ENCODE measurements at places on chromosomes 12 and 14.

DNA sequence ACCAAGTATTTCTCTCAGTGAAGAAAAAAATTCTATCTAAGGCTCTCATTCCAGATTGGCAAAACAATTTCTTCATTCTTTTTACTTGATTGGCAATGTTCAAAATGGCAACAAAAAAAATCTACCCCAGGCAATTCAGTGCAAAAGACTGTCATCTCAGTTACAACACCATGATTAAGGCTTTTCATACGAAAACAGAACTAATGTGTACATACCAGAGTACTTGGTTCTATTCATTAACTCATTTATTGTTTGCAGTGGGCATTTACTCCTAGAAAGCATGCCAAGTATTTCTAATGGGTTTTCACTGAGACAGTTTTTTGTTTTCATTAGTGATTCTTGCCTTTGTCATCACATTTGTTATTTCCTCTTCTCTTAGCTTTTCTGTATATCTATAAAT lies 33.0 kb downstream of the DBX2 start:
- no peak for DNase-seq

- DNase-seq = peak; percentile 77
These were observed 10.7 kb upstream of the FKBP4 start for GRCh38 chr12:2783936-2784600.

GRCh38 chr14:52312931-52313355 lies 1.2 kb upstream of the PTGER2 start:
- DNase-seq = peak; percentile 5

- peak; percentile 87 for DNase-seq
These were observed 768 bp downstream of the PTPN11 start for GRCh38 chr12:112419297-112420133.

DNA sequence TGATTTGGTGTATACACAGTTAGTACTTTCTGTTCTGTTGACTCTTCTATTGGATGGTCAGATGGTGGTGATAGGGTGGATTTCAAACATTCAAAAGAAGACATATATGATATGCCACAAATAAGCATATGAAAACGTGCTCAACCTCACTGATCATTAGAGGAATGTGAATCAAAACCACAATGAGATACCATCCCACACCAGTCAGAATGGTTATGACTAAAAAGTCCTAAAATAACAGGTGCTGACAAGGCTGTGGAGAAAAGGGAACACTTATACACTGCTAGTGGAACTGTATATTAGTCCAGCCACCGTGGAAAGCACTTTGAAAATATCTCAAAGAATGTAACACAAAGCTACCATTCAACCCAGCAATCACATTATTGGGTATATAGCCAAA lies 425.5 kb downstream of the C12orf50 start:
- DNase-seq = no peak

DNA sequence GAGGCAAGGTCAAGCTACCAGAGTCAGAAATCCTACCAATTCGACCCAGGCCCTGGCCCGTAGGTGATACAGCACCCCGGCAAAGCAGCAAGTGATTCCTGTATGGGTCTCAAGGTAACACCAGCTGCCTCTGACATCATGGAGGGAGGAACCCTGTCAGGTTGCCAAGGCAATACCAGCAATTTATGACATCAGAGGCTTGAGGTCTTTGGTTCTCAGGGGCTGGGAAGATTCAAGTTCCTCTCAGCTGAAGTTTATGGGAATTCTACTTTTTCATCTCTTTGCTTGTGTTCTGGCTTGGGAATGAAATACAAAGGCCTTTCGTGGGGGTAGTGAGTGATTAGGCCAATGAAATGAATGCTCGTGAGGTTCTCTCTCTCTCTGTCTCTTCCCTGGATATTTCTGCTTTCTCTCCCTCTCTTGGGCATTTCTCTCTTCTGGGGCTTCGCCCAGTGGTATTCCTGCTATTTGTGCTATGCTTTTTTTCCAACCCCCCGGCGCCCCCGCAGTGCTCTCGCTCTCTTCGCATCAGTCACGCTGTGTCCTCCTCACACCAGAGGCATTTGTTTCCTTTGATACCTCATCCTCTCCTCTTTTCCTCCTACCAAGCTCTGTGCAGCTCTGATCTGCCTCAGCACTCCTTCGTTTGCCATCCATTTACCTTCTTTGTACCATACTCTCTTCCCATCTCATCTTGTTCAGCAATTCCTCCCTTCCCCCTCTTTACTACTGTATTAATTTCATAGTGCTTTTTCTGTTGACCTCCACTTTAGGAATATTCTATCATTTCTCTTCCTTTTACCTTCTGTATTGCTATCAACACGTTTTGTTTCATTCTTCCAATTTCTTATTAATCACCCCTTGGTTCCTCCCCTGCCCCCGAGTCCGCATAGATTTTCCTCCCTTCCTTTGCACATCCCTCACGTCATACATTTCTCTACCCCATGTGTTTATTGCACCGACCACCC lies 2.9 kb downstream of the ZFHX2 start:
- no peak for DNase-seq

DNA sequence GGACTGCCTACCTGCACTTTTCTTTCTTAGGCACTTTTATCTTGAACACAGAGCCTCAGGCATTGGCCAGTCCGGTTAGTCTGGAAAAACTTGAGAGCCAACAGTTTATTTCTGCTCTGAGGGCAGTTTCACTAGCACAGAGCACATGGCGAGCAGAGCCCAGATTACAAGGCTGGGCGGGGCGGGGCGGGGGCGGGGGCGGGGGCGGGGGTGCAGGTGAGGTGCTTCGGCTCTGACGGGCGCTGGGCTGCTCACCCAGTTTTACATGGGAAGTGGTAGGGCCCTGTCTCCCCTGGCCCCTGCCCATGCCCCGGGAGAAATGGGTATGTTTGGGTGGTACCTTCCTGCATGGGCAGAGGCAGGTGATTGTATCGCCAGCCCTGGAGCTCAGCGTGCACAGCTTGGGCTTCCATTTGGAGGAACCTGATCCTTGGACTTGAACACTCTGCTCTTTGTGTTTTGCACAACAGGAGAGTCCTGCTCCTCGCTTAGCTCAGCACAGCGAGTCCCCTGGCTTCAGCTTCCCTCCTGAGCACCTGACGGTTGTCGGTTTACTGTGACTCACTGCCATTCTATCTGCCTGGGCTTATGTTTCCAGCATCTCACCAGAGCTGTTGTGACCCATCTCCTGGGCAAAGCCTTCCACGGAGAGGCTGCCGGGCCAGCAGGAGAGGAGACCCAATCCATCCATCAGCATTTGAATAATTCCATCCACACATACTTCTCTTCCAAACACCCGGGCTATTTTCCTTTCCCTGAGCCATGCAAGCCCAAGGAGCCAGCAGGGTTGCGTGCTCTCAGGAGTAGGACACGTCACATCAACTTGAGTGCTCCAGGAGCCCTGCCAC lies 108.5 kb downstream of the ARF6 start:
- peak; percentile 79 for DNase-seq

GRCh38 chr12:98572010-98572409 lies 21.5 kb upstream of the SLC25A3 start:
- no peak for DNase-seq

DNA sequence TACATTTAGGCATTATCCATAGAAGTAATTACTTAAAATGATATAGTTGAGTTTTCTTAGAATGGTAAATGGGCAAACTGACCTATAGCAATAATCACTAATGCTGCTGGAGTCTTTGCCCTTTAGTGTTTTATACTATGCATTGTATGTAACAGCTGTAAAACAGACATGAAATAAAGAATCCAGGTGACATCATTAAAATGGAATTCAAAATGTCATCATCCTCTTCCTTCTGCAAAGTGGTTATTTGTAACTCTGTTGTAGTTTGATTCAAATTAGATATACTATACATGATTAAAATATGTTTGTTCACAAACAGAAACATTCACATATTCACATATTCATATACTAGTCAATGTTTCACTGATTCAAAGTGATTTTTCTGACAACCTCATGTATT lies 598.8 kb downstream of the SLC16A7 start:
- no peak for DNase-seq

GRCh38 chr12:31118347-31119191 lies 44.9 kb downstream of the DDX11 start:
- DNase-seq = peak; percentile 69

- no peak for DNase-seq
These were observed 14.4 kb downstream of the TMTC1 start for GRCh38 chr12:29769162-29769858.

DNA sequence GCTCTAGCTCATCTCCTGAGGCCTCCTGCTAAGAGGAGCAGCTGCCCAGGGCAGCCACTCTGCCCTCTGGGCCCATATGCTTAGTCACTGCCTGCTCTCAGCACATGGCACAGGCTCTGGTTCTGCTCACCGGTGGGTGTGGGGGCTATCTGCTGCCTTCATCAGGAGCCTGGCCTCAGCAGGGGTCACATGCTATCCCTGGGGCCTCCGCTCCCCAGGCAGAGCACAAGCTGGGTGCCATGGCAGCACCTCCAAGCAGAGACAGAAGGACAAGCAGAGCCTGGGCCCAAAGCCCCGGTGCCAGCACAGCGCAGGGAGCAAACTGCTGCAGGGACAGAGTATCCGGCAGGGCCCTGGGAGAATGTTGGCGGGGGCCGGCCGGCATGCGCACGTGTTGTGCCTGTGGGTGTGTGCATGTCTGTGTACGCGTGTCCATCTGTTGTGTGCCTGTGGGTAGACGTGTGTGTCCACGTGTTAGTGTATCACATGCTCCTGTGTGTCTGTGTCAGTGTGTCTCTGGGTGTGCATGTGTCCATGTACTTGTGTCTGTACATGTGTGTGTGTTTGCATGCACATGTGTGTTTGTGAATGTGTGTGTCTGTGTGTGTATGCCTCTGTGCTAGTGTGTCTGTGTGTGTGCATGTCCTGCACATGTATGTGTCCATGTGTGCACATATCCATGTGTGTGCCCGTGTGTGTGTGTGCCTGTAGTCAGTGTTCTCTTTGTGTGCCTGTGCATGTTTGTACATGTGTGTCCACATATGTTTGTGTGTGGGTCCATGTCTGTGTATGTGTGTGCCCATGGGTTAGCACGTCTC lies 326.9 kb downstream of the TMEM121 start:
- no peak for DNase-seq

DNA sequence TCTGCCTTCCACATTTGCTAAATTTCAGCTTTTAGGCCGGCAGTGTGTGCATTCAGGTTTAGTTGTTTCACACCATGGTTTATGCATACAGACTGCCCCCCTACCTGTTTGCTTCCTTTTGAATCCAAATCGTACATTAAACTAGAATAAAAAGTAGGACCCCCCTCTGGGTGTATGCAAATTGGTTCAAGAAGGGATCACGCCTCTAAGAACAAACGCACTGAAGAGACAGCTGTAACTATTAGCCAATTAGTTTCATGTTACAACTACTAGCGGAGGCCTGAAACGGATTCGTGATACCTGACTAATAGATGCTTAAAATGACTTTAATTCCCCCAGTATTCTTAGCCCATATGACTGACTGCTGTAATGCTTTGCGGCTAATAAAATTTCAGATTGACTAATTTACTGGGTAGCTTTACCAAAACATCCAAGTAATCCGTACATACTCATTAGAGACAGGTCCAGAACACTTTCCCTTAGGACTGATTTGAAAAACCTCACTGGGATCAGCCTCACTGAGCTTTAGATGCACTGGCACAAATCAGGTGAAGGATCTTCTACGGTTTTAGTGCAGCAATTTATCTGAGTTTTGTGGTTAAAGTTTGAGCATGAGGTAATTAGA lies 411.8 kb downstream of the NPAS3 start:
- DNase-seq = no peak

- no peak for DNase-seq
These were observed 614.1 kb downstream of the SLC16A7 start for GRCh38 chr12:60209933-60210332.

GRCh38 chr14:78491048-78491447 lies 320.9 kb downstream of the NRXN3 start:
- DNase-seq = no peak

- no peak for DNase-seq
These were observed 193.7 kb upstream of the RTL1 start for GRCh38 chr14:101097109-101097793.

DNA sequence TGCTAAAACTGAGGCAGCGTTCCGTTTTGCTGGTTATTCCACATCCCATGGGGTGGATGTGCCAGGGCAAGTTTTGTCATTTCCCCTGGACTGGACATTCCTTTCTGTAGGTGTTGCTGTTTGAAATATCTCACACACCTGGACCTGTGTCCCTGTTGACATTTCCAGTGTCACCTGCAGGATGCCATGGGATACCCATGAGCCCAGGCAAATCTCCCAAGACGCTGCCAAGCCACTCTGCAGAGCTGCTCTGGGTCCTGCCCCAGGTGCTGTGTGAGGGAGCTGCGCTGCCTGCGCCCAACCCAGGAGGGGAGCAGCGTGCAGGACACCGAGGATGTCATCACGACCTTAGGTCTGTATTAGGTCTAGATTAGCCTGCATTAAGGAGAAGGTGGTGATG lies 5.2 kb upstream of the PACS2 start:
- no peak for DNase-seq

DNA sequence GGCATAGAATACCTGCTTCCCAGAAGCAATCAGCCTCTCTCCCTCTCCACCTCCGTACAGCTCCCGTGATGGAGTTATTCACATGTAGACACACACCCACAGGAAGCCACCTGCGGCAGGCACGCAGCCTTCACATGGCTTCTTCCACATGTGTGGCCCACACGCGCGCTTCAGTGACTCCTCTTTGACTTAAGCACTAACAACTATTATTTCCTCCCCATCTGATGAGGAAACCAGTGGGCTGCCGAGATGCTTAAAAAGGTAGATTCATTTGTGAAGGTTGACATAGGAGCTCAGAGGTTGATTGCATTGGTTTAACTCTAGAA lies 69.3 kb downstream of the PRMT8 start:
- DNase-seq = no peak

DNA sequence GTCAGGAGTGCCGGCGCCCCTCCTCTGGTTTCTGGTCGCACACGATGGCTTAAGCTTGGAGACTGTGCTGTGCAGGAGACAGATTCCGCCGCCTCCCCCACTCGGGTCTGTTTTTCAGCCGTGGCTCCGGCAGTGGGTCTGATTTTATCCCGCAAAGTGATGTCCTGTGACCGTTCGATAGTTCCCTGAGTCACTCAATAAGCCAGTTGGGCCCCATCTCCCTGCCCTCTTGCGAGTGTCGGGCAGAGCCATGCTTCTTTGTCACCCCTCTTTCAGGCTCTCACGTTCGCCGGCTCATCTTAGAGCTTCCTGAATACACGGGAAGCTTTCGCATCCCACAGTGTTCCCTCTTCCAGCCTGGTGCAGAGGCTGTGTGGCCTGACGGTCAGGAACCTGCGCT lies 127.8 kb upstream of the RFLNA start:
- no peak for DNase-seq

- DNase-seq = peak; percentile 10
These were observed 125.0 kb upstream of the HMGA2 start for GRCh38 chr12:65699251-65699650.

DNA sequence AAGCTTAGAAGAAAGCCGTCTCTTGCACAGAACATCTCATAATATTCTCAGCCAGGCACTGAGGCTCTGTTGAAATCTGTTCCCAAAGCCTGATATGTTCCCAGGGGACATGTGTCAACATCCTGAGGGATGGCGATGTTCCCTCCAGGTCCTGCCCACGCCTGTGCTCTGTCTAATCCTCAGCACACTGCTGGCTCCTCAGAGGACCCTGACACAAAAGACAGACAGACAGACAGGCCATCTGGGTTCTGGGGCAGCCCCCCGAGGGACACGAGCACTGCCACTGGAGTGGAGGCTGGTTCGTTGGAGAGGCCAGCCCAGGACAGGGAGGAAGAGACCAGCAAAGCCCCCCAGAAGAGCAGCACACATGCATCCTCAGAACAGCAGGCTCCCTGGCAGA lies 27.8 kb downstream of the CHGA start:
- no peak for DNase-seq

- DNase-seq = no peak
These were observed 53.6 kb upstream of the EIF5 start for GRCh38 chr14:103280278-103280928.

- DNase-seq = no peak
These were observed 10.6 kb upstream of the PHLDA1 start for GRCh38 chr12:76042147-76042546.

- peak; percentile 45 for DNase-seq
These were observed 38.7 kb downstream of the TUNAR start for GRCh38 chr14:95915330-95915729.
